ENCODE measurements at places on chromosomes 5 and 9.

DNA sequence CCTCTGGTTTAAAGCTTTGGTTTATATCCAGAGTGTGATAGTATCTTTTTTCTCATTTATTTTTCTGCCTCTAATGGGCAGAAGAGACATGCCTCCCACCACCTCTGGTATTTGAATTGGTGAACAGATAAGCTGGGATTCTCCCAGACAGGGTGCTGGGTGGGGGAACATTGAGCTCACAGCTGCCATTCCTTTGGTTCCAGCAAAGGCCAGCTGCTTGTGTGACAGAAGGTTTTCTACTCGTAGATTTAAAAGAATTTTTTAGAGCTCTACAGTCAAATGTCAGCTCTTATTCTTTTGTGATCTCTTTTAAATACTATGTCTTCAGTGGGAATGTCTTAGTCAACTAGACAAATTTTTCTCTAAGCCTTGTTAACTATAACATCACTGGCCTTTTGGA lies 54.7 kb upstream of the ADAMTS16 start:
- DNase-seq, result no peak

- no peak for DNase-seq
Measured at GRCh38 chr5:28602429-28602828, 1564.0 kb upstream of the CDH9 start.

GRCh38 chr9:92798358-92798757 lies 33.7 kb upstream of the BICD2 start:
- no peak for DNase-seq

- no peak for DNase-seq
Measured at GRCh38 chr5:64835266-64835665, 66.5 kb downstream of the CWC27 start.
